ENCODE measurements at places on chromosomes 7 and 10.

GRCh38 chr10:33950206-33950605 is 615.7 kb upstream of the NRP1 start:
- no peak for DNase-seq

- peak; percentile 77 for DNase-seq
These were observed 438.1 kb downstream of the SUGCT start for GRCh38 chr7:40572810-40573465.

DNA sequence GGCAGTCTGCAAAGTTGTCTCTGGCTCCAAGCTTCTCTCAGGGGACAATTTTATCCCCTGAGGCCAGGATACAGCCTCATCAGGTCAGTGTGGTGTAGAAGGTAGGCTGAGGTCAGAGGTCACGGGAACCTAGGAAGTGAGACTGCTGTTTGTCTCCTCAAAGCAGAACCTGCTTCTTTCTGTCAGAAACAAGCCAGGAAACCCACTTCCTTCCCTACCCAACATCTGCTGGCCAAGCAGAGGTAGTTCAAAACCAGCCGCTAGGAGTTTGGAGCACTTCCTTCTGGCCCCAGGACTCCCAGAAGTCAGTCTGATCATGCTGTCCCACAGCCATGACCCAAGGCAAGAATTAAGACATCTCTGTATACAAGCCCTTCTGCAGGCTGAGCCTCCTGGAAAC is 12.2 kb downstream of the CLRN3 start:
- no peak for DNase-seq

DNA sequence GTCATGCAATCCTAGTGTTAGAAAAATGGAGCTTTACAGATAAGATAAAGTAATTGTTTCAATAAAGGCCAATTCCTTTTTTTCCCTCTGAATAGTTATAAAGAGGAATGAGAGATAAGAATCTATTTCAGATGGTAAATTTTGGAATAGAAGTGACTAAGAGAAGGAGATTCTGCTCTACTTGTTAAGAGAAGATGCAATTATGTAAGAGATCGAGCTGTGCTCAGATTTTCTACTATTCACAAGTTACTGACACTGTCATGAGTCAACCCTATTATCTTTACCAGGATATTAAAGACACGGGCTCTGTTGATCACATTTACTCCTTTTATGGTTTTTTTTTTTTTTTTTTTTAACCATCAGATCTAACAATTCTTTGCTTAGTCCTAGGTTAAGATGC is 511.3 kb downstream of the ARL4A start:
- DNase-seq = peak; percentile 70

DNA sequence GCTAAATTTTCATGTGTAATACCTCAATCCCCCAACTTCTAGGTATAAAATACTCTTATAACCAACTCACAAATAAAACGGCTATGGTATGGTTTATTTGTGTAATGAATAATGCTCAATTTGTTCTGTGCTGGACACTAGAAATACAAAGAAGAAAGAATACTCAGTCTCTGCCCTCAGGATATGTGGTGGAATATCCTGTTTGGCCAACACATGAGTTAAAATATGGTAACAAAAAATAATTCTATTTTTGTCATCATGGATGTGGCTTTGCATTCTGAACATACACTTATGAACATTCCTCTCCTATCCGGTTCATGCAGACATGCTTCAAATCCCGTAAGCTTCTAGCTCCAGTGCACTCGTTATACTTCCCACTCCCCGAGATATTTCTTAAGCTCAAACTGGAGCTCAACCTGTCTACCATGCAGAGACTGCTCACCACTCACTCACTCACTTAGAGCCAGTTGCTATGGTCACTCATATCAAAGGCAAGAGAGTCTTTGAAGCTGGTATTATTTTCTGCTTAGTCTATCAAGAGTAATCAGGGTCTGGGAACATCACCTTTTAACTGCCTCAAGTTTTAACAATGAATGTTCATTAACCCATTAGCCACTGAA is 53.8 kb upstream of the SLC16A12 start:
- no peak for DNase-seq

DNA sequence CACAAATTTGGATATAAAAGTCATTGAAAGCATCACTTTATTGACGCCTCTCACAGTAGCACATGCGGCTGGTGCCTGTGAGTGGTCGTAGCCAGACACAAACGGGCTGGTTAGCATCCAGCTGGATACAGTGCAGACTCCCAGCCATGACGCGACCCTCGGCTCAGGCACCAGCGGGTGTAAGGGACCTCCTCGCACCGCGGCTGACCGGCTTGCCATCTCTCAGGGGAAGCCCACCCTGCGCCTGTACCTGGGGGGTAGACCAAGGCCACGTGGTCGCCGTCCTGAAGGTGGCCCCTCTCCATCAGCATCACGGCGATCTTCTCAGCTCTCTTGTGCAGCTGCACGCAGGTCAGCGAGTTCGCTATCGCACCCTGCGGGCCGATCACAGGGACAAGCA is 213.8 kb downstream of the ZMYND11 start:
- DNase-seq = no peak

GRCh38 chr7:123367031-123367430 is 167.3 kb upstream of the SLC13A1 start:
- no peak for DNase-seq

DNA sequence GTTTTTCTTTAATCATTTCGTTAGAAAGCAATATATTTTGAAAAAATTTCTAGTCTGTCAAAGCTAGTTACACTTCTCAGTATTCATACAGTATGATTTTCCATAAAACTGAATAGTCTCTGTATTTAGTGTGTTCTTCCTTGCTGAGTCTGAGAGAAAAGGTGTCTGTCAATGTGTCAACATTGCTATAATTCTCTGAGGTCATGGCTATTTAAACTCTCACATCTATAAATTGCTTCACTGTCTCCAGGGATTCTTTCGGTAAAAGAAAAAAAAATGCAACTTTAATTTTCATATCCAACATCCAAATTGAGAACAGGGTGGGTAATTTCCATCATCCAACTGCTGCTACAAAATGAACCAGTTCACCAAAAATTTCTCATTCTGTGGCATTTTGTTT is 319.7 kb upstream of the GHITM start:
- DNase-seq = no peak

GRCh38 chr10:116743266-116744064 is 1.1 kb upstream of the HSPA12A start:
- no peak for DNase-seq

DNA sequence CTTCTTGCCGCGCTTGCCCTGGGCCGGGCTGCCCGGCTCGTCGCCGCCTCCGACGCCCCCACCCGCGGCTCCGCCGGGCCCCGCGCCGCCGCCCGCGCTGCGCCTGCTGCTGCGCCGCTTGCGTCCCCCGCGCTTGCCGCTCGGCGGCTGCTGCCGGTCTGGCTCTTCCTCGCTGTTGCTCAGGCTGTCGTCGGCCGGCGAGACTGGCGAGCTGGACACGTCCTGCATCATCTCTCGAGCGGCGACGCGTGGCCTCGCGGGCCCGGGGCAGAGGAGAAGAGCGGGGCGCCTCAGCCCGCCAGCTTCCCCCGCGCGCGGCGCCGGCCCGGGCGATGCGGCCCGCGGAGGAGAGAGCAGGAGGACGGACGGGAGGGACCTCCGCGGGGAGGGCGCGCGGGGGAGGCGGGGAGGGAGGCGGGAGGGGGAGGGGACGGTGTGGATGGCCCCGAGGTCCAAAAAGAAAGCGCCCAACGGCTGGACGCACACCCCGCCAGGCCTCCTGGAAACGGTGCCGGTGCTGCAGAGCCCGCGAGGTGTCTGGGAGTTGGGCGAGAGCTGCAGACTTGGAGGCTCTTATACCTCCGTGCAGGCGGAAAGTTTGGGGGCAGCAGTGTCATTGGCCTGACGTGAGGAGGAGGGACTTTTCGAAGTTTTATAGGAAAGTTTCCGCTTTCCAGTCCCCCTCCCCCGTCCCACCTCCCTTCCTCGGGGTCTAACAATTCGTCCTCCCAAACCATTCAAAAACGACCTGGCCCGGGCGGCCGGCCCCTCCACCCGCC is at the start of gene TWIST1:
Gene TWIST1, minus strand, starts transcription at position 546 of the 779 bp plus-strand sequence. Its CDS starts 315 bp downstream, at position 231.
- DNase-seq = peak; percentile 95

- DNase-seq = no peak
These were observed 48.0 kb downstream of the RHOBTB1 start for GRCh38 chr10:60896033-60896432.

GRCh38 chr7:36192053-36192824 is 39.2 kb downstream of the EEPD1 start:
- peak; percentile 93 for DNase-seq

GRCh38 chr7:4837803-4838625 is 23.8 kb downstream of the PAPOLB start:
- DNase-seq = no peak

GRCh38 chr10:20089879-20090278 is 273.6 kb downstream of the PLXDC2 start:
- DNase-seq = no peak

DNA sequence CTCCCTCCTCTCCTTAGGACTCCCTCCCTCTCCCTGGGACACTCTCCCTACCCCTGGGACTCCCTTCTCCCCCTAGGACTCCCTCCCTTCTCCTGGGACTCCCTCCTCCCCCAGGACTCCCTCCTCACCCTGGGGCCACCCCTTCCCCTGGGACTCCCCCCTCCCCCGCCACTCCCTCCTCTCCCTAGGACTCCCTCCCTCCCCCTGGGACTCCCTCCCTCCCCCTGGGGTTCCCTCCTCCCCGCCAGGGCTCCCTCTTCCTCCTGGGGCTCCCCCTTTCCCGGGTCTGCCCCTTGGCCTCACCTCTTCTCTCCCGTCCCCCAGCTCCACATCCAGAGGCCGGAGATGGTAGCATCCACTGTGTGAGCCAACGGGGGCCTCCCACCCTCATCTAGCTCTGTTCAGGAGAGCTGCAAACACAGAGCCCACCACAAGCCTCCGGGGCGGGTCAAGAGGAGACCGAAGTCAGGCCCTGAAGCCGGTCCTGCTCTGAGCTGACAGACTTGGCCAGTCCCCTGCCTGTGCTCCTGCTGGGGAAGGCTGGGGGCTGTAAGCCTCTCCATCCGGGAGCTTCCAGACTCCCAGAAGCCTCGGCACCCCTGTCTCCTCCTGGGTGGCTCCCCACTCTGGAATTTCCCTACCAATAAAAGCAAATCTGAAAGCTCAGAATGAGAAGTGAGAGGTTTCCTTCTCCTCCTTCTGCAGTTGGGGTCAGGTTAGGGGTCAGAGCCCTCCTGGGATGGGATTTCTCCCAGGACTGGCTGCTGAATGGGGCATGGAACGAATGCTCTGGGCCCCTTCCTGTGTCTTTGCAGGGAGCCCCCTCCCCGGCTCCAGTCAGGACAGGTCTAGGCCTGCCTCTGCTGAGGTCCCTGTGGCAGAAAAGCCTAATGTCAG is 1.4 kb upstream of the MUC17 start:
- DNase-seq = no peak

GRCh38 chr7:41696323-41696916 is 6.5 kb downstream of the INHBA start:
- DNase-seq = peak; percentile 92

DNA sequence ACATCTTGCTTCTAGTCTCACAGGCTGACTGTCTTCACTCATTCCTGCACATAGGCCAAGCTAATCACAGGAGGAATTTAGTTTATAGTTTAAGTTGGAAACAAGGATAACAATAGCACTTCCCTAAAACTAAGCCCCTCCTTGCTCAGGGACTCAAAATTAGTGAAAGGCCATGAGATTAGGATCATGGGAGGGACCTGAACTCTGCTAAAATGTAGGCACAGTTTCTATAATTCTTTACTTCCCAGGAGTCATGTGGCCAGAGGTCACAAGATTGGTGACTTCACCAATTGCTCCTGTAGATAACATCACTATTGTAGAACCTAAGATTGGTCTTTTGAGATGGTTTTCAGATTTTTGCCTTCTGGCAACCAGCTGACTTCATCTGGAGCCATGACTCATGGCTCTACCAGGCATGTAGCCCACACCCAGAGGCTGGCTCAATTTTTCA is 14.8 kb upstream of the UPP1 start:
- DNase-seq = peak; percentile 46

DNA sequence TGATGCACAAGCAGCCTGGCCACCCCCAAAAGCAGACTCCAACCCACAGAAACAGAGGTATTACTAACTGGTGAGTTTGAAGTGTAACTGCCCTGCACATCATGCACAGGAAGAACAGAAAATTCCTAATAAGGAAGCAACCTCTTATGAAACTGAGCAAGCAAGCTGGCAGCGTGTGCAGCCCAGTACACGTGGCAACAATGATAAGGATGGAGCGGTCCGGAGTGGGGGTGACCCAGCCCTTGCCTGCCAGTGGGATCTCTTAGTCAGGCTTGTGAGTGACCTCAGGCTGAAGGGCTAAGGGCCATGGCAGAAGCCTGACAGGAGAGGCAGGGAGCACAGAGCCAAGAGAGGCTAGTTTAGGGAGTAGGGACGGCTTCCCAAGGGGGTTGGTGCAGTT is 22.1 kb upstream of the AOAH start:
- no peak for DNase-seq

GRCh38 chr10:69639291-69640195 is 9.5 kb downstream of the FAM241B start:
- peak; percentile 30 for DNase-seq

GRCh38 chr7:6442114-6442513 is 5.6 kb downstream of the DAGLB start:
- peak; percentile 63 for DNase-seq

GRCh38 chr10:71236822-71237682 is 24.7 kb downstream of the UNC5B start:
- DNase-seq = no peak

All from HCEC 1CT (cell line).